ENCODE measurements at places on chromosomes 1 and 21.

DNA sequence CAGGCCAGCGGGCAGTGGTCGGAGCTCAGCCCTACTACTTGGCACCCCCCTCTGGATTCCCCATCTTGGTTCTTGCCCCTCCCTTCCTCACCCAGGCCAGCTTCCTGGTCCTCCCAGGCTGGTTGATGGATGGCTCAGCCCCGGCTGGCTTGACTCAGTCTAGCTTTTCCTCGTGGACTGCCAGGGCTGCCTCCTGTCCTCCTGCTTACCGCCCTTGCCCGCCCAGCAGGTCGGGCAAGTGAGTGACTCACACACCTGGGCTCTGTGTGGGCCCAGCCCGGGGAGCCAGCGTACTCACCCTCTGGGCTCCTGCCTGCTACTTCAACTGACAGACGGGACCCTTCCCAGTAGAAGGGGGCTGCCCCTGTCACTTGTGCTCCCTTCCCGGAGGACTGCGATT lies 19.5 kb upstream of the ARHGEF10L start:
- DNase-seq = no peak

DNA sequence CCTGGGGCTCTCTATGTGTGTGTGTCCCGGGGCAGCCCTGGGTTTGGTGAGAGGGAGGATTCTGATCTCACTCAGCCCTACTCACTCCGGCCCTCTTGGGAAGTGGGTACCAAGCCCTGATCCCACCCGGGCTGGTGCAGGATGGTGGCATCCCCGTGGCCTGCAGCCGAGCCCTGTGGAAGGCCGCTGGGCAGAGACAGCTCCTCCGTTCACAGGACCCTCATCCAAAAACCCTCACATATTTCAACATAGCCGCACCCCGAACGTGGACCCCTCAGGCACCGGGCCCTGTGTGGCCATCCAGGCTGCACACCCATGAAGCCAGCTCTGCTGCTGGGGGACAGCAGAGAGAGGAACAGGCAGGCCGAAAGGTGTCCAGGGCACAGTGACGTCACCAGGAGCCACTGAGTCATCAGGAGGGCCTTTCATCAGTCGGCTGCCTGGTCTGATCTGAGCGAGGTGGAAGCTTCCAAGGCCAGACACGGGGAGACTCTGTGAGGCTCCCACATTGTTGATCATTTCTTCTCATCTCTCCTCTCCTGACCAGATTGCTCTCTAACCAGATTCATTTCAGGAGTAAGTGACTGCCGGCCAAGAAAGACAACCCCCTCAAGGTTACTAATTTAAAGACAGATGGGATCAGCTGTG lies 16.2 kb upstream of the GPR157 start:
- no peak for DNase-seq

- DNase-seq = no peak
Observed at GRCh38 chr1:13707164-13707563, 7.2 kb downstream of the PRDM2 start.

GRCh38 chr1:75612976-75613375 lies 2.1 kb upstream of the SLC44A5 start:
- DNase-seq = no peak

- DNase-seq = no peak
Observed at GRCh38 chr1:36108314-36108713, 16.7 kb downstream of the COL8A2 start.

Data from NCI-H1092 (cell line).